ENCODE measurements at places on chromosomes 1 and 21.

GRCh38 chr1:228786361-228787129, 51.3 kb downstream of the RHOU start:
- DNase-seq: no peak

- DNase-seq: no peak
Observed at GRCh38 chr21:14977814-14978213, 87.0 kb downstream of the NRIP1 start.

GRCh38 chr1:39872698-39873097, 10.6 kb downstream of the TRIT1 start:
- no peak for DNase-seq

DNA sequence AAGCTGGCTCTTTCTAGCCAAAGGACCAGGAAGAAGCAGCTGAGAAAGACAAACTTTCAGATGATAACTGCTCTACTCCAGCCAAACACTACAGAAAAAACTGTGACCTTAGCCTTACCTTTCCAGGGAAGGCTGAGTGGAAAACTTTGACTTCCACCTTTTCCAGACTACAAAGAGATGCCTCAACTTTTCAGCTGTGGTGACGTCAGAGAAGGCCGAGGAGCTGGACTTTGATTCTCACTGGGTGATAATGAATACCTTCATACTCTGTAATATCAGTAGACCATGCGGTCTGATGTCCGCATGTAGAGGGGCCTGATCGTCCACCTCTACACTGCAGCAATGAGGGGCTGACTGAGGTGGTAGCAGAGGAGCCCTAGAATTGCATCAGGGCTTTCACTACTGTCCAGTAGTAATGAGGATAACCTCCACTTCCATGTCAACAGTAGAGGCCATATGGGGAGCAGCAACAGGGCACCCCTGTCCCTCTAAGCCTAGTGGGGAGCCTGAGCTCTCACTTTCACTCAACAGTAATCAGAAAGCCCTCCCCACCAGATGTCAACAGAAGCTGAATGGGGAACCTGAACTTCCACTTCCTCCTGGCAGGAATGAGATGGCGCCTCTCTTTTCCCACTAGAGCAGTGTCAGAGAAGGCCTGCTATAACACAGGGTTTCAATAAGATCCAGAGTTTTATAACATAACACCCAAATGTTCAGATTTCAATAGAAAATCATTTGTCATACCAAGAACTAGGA, 28.4 kb upstream of the PADI1 start:
- DNase-seq: no peak

- DNase-seq: no peak
Observed at GRCh38 chr1:97385536-97386277, 535.1 kb downstream of the DPYD start.

DNA sequence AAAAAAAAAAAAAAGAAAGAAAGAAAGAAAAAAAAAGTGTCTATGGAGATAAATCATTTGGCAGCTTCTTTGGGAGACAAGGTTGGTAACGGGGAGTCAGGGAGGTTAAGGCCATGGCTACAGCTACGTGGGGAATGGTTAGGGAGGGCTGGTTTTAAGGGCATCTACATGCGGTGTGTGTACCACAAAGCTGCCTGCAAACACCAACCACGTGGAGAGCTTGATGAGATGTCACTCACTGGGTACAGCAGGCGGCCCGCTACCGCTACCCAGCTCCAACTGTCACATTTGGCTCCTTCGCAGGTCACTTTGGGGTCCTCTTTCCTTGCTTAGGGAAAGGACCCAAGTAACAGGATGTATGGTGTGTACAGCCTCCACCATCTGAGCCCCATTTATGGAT, 4.2 kb downstream of the NPPB start:
- DNase-seq: no peak

GRCh38 chr1:152001631-152002584, 8.2 kb upstream of the S100A10 start:
- peak; percentile 99 for DNase-seq

DNA sequence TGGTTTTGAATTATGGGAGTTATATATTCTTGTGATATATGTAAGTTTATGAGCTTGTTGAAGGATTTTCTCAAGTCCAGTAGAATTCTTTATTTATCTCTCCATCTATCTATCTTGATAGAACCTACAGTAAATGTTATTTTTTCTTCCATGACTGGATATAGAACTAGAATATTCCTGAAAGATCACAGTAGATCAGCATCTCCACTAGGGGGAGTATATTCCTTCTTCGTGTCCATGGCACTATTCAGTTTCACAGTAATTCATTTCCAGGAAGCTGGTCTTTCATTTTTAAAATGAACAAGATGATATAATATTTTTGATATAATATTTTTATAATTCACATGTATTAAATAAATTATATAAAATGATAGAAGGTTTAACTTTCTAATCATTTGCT, 18.8 kb downstream of the TMPRSS15 start:
- DNase-seq: no peak

GRCh38 chr1:221886311-221886710, 144.4 kb upstream of the DUSP10 start:
- DNase-seq: no peak

GRCh38 chr1:205243350-205244191, 15.8 kb downstream of the TMCC2 start:
- no peak for DNase-seq

DNA sequence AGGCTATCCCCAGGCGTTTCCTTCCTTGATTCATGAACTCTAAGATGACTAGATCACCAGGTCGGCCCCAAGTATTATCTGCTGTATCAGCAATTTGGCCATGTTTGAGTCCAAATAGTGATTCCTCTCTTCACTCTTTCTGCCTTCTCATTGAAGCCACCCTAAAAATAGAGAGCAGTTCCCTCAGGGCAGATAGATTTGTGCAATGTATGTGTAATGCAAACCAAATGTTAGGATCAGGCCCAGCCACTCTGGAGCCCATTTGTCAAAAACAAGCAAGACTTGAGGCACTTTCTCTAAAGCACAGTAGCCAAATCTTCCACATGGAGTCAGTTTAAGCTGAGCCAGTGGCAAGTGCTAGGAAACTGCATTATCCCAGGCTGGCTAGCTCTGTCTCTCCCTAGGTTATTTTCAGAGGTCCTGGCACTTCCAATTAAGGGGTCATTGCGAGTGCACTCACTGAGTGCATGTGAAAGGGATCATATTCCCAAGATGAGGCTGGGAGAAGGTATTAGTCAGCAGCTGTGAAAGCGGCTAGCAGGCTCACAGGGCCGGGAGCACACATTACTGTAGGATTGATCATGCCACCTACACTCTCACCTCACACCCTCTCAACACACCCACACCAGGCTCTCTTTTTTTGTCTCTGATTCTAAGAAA, 97.9 kb upstream of the RAB3GAP2 start:
- peak; percentile 89 for DNase-seq

GRCh38 chr1:186541003-186541402, 80.1 kb upstream of the PDC start:
- DNase-seq: no peak

- no peak for DNase-seq
Observed at GRCh38 chr1:156922986-156923669, 2.7 kb downstream of the LRRC71 start.

GRCh38 chr1:45443580-45444446, 47.1 kb downstream of the TESK2 start:
- no peak for DNase-seq

DNA sequence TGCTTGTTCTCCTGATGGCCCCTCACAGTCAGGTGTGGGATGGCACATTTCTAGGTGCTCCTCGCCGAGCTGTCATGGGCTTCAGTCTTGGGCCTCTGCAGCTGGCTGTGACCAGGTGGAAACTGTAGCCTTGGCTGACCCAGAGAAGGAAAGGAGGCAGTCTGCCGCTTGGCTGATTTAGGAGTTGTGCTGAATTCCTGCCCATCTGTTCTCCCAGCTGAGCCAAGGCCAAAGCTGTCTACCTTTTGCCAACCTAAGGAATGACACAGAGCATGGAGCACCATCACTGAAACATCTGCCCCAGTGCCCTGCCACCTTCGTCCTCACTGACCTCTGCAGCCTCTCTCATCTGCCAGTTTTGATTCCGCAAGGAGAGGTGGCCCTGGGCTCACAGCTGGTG, 27.9 kb downstream of the UTP25 start:
- no peak for DNase-seq

DNA sequence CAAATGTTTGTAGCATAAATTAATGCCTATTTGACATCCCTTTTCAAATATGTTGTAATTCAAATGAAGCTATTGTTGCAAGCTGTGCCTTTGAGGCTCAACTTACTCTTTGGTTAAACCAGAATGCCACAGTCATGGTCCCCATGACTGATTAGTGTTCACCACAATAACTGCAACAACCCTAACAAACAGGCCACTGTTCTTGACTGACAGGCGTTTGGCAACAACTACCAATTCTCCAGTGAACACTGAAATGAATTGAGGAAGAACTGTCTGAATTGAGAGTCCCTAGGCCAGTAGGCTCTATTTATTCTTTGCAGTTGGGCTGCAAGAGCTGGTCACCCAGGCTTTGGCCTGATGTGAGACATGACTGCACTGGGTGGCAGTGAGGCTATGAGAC, 6.6 kb upstream of the TMEM167B start:
- DNase-seq: no peak

GRCh38 chr1:65398083-65398482, 22.4 kb upstream of the LEPR start:
- no peak for DNase-seq

DNA sequence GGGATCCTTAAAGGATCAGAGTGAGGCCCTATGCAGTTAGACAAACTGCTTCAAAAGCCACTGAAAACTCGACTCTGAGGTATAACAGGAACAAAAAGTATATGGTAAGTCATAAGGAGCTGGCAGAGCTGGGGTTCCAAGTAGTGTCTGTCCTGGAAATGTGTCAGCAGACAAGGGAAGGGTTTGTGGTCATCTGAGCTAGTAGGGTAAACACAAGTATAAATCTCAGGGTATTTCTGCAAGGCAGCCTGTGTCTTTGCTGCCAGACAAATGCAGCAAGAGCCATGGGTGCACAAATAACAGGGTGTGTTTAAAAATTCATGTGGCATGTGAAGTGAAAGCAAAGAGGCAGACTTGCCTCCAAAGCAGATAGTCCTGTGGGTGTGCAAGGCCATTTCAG, 759.0 kb upstream of the ADAMTS5 start:
- DNase-seq: no peak

DNA sequence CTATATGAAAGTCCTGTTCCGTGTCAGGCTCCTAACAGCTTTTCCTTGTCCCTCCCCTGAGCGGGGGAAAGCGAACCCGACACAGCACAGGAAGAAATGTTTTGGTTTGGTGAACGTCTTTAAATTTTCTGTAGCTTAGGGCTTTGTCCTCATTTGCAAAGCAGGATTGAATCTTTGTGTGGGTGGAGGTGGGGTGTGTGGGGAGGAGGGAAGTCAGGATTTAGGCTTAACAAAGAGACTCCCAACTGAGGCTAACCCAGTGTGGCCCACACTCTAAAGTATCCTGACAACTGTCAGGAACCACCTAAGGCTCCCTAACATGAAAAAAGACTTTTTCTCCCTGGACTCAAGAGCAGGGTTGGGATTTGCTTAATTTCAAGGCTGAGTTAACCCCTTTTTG, 376.2 kb upstream of the C1orf174 start:
- DNase-seq: no peak

DNA sequence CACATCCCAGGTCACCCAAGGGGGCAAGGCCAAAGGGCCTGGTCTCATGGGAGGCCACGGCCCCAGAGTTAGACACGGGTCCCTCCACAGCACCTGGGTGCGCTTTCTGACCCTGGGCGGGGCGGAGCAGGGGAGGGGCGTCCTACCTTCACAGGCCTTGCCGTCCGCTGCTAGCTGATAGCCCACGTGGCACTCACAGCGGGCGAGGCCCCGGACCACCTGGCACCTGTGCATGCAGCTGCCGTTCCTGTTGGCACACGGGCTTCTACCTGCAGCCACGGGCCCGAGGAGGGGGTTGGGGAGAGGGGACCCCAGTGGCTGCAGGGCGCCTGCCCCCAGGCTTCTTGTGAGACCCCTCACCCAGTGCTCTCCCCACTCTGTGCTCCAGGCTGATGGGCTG, 59.9 kb downstream of the ARHGEF16 start:
- DNase-seq: no peak

DNA sequence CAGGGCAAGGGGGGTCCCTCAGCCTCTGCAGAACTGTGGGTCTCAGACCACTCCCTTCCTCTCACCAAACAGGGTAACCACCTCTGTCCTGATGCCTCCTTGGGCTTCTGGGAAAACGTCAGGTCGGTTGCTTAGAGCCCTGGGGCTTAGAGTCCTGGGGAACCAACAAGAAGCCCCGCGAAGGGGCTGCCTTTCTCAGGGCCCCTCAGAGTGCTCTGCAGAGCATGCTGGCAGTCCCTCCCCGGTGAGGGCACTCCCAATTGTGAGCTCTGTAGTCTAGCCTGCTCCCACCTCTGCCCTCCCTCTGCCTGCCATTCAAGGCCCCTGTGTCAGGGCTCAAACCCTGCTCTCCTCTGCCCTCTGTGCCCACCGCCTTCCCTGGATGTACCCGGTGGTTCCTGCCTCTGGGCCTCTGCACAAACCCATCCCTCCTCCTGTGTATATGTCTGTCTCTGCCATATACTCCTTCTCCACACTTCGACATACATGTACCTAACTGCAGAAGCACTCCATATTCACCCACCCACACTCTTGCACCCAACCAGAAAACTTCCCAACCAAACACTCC, 92.3 kb downstream of the DMRTB1 start:
- no peak for DNase-seq

GRCh38 chr1:237282208-237282783, 240.3 kb downstream of the RYR2 start:
- no peak for DNase-seq

DNA sequence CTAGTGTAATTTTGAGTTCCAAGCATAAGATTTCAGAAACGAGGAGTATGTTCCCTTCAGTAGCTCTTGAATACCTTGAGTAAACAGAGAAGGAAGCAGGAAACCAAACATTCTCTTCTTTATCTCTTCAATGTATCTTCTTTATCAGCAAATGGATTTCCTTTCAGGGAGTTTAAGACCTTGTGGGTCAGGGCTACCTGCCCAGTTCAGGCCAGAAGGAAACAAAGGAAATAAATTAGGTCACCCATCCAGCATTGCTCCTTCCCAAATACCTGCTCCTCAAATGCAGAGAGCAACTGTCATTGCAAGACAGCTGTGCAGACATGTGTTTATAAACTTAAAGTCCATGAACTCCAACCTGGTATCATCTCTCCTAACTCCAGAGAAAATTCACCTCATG, 130.1 kb upstream of the SOD1 start:
- DNase-seq: no peak

GRCh38 chr1:77126307-77126706, 92.9 kb downstream of the PIGK start:
- peak; percentile 59 for DNase-seq

- DNase-seq: no peak
Observed at GRCh38 chr1:41371630-41372599, 10.7 kb downstream of the FOXO6 start.

Measured in AG09309 (cell line).